Germinal center (tissue), 1 donor: ENCODE measurements at places on chromosomes 12 and 14.

DNA sequence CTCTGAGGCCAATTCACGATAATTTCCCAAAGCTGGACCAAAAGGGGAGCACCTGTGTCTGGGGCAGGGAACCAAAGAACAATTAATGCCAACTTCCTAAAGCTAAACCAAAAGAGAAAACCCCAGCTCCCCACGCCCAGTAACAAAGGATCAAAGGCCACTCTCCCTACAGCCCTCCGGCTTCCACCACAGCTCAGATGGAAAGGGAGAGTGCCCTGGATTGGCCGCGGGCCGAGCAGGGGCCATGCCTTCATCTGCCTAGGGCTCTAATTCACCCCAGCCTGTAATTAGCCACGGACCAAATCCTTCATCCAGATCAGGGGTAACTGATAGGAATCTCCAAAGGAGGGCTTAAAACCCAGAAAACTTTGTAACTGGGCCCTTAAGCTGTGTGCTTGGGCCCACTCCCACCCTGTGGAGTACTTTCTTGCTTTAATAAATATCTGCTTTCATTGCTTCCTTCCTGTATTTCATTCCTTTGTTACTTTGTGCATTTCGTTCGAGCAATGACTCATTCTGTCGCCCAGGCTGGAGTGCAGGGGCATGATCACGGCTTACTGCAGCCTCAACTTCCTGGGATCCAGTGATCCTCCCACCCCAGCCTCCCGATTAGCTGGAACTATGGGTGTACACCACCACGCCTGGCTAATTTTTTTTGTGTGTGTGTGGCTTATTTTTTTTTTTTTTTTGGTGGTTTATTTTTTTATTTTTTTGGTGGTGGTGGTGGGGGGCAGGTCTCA is 65.5 kb upstream of the PPP4R3A start:
- DNase-seq = no peak

GRCh38 chr12:132952371-132953162 is 3.5 kb downstream of the ZNF605 start:
- DNase-seq = no peak

DNA sequence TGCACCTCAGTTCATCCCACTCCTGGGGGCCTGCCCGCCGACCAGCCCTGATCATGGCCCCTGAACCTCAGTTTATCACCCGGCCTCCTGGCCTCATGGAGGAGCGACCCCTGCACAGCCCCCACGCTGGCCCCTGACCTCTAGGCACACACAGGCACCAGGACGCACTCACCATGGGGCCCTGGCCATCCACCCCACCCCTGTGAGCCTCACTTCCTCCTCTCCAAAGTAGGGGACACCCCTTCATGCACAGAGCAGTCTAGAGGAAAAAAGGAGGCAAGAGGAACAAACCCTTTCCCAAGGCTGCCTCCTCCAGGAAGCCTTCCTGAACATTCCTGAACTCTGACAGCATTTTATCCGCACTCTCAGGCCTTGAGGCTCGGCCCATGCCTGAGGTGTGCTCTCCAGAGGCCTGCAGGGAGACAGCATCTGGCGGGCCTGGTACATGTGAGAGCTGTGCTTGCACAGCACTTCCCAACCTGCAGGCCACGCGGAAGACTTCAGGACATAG is 39.4 kb downstream of the CCNK start:
- no peak for DNase-seq

DNA sequence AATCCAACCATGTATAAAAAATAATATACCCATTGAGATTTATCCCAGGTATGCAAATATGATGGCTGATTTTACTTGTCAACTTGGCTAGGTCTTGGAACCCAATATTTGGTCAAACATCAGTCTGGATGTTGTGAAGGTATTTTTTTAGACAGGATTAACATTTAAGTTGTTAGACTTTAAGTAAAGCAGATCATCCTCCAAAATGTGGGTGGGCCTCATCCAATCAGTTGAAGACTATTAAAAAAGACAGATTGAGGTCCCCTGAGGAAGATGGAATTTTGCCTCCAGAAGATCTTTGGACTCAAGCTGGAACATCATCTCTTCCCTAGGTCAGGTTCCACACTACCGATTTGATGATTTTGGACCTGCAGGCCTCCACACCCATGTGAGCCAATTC is 271.2 kb downstream of the TMEM121 start:
- DNase-seq = no peak

- DNase-seq = no peak
Measured at GRCh38 chr14:68333262-68333661, 459.6 kb downstream of the ZFP36L1 start.

GRCh38 chr14:99604766-99605298 is 825 bp upstream of the CCDC85C start:
- peak; percentile 48 for DNase-seq

DNA sequence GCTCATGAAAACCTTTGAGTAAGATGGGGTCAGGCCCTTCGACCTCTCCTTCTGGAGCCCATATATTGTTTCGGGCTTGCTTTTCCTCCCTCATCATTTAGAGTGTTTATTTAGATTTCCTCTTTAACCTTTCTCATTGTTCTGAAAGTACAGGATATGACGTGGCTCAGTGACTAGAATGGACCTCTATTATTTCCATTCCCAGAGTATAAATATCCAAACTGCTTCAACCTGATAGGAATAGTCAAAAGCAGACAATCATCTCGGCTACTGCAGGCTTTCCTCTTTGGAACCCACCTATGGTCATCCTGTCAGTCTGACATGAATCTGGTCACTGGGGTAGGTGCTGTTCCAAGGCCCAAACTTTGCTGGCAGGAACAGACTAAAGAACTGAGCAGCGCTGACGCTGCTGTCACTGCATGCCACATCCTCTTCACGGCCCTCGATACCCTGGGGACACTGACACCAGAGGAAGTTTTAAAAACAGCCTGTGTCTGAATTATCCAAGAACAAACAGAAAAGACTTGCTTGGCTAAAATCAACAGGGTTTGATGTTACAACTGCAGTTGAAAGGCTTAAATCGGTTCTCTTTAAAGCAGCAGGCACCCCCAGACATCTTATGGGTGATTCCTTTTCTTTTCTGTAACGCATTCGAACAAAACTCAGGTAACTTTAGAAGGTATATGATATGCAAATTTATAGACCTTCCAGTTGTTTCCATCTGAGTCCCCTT is 5.0 kb upstream of the DDX47 start:
- peak; percentile 61 for DNase-seq

DNA sequence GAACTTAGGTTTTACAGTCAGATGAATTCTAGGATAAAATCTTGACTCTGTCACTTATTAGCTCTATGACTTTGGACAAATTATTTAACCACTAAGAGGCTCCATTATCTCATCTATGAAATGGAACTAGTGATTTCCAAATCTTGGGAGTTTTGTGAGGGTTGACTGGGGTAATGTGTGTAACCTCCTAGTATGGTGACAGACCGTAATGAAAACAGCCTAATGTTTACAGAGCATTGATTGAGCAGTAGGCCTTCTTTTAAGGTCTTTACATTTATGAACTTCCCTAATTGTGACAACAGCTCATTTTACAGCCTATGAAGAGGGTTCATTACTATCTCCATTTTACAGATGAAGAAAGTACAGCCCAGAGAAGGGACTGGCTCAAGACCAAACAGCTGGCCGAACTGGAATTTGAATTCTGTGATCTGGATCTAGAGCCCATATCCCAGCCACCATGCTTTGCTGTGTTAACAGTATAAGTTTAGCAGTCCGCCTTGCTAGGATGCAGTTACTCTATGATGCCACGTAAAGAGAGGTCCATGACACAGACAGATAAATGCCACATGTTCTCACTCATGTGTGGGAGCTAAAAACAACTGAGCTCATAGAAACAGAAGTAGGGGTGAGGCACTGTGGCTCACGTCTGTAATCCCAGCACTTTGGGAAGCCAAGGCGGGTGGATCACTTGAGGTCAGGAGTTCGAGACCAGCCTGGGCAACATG is 9.1 kb upstream of the FBXL14 start:
- no peak for DNase-seq
